Astrocyte of the hippocampus (primary cell): ENCODE measurements at places on chromosomes 1 and 21.
A peak's percentile ranks its signal among the peaks of the same experiment; 100 is the strongest.

- DNase-seq, result no peak
Observed at GRCh38 chr1:65378247-65378946, 42.1 kb upstream of the LEPR start.

DNA sequence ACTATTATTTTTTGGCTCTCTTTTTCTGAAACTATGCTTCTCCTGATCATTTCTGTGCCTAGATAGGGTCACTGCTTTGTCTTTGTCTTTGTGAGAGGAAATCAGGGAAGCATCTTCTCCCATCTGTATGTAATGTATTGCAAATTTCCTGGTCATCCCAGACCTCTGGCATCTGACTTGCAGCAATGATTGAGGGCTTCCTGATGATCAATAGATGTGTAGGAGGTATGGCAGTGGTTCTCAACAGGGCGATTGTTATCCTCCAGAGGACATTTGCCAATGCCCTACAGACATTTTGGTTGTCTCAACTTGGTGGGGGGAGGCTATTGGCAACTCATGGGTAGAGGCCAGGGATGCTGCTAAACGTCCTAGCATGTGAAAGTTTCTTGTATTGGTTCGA is 64.7 kb downstream of the RGL1 start:
- no peak for DNase-seq

GRCh38 chr1:197911857-197912696 is 5.1 kb upstream of the LHX9 start:
- DNase-seq, result peak; percentile 23

DNA sequence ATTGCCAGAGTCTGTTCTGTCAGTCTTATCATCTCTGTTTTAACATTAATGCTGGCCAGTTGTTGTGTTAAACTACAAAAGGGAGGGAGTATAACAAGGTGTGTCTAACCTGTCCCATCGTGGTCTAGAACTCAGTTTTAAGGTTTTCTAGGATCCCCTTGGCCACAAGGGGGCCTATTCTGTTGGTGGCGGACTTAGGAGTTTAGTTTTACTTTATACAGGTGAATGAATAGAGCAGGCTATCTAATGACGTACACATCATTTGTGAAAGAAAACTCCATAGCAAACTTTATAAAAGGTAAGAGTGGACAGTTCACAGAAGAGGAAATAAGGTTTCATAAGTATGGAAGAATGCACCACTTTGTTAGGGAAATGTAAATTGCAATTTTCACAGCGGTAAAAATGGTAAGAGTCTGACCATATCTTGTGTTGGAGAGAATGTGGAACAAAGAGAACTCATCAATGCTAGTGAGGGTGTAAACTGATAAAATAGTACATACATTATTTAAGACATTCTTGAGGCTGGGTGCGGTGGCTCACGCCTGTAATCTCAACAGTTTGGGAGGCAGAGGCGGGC is 2.5 kb upstream of the ATF6 start:
- peak; percentile 22 for DNase-seq

DNA sequence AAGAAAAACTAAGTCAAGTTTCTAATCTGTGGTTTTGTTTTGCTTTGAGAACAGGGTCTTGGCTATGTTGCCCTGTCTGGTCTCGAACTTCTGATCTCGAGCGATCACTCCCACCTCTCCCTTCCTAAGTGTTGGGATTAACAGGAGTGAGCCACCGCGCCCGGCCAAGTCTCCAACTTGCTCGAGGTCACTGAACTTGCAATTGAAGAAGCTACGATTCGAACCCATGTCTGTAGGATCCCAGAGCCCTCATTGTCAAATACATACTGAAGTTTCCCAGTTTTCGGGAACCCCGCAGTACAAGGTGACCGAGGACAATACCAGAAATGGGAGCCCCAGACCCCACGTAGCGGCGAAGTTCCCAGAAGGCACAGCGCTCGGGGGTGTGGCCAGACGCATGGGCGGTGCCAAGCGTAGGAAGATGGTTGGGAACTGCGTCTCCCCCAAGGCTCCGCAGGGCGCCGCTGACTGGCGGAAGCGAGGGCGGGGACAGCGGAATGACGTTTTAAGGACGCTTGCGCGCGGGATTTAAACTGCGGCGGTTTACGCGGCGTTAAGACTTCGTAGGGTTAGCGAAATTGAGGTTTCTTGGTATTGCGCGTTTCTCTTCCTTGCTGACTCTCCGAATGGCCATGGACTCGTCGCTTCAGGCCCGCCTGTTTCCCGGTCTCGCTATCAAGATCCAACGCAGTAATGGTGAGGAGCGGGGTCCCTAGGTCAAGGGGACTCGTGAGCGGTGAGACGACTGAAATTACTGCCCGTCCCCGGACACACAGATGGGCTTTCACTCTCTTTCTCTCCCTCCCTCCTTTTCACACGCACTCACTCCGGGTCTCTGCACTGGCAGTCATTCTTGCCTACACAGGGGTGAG is at the start of gene KIF2C:
TSS of gene KIF2C (plus strand) at position 531 of the 872 bp plus-strand sequence. CDS start at position 627, 96 bp downstream.
- peak; percentile 99 for DNase-seq

- DNase-seq, result peak; percentile 41
Observed at GRCh38 chr21:15754640-15755039, 24.9 kb downstream of the USP25 start.

- no peak for DNase-seq
Observed at GRCh38 chr1:107514841-107515240, 374.0 kb downstream of the NTNG1 start.

DNA sequence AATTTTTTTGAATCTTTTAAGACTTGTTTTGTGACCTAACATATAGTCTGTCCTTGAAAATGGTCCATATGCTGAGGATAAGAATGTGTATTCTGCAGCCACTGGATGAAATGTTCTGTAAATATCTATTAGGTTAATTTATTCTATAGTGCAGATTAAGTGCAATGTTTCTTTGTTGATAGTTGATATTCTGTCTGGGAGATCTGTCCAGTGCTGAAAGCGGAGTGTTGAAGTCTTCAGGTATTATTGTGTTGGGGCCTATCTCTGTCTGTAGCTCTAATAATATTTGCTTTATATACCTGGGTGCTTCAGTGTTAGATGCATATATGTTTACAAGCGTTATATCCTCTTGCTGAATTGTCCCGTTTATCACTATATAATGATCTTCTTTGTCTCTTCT is 7.7 kb upstream of the KLHL12 start:
- DNase-seq, result no peak
